Right hindlimb (tissue), 1 donor: ENCODE measurements at places on chromosomes 6 and 20.

DNA sequence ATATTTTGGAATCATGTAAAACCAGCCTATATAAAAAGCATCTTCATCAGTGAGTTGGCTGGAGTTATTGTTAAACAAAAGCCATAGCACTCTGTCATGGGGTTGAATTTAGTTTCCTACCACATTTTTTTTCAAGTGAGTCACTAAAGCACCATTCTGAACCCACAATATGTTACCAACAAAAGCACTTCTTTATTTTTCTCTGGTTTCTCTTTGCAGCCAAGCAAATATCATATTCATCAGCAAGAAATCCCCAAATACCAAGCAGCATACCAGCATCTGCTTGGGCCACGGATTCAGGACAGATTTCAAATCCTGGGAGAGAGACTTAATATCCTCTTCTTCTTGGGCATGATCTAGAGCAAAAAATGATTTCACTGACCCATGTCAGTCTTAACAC is 441.4 kb downstream of the BCKDHB start:
- no peak for DNase-seq

GRCh38 chr6:12957321-12958051 is 240.9 kb downstream of the PHACTR1 start:
- peak; percentile 78 for DNase-seq

DNA sequence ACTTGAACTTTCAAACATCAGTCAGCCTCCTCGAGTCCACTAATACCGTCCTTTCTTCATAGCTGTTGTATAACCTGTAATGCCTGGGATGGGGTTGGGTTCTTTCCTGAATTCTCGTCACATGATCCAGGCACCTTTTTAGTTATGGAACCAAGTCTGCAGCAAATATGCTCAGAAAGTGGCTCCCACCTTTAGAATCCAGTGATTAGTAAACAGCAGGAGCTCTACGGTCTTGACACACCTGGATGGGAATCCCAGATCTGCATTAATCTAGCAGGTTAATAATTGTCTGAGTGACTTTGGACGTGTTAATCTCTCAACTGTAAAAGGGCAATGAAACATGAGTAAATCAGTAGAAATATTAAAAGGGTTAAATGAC is 729 bp upstream of the ZHX3 start:
- DNase-seq = no peak

DNA sequence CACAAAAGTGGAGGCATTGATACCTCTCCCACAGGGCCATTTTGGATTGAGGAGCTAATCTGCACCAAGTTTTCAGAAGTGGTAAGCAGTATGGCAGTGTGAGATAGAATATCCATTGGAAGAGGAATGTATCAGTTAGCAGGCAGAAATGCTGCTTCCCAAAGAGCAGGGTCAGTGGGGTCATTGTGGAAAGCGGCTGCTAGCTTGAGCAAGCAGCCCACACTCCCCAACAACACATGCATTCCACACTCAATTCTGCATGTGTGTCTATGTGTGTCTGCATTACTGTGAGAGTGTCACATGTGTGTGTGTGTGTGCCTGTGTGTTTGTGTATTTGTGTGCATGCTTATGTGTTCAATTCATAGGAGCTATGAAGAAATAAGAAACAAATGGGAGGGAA is 190.9 kb upstream of the FOXA2 start:
- no peak for DNase-seq

DNA sequence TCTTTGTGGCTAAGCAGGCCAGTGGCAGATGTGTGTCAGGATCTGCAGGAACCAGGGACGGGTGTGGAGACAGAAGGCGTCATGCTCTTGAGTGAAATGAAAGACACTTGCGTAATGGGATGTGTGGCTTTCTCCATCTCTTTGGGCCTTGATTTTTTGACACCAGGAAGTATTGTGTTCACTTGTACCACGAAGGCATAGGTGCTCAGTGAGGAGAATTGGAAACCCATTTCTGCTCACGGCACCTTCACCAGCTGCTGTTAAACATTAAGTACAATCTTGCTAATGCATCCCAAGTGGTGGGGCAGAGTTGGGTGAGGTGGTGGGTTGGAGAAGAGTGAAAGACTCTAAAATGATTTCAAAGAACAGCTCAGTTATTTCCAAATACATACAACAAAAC is 30.0 kb downstream of the GJA10 start:
- DNase-seq = no peak

GRCh38 chr6:20722455-20722854 is 188.2 kb downstream of the CDKAL1 start:
- no peak for DNase-seq

GRCh38 chr20:59006864-59007664 is at the start of gene CTSZ:
Gene CTSZ, minus strand, starts transcription at chr20:59007254. Its CDS starts 126 bp downstream, at chr20:59007128.
- peak; percentile 68 for DNase-seq

- no peak for DNase-seq
Observed at GRCh38 chr20:60056407-60057122, 98.3 kb downstream of the CDH26 start.

DNA sequence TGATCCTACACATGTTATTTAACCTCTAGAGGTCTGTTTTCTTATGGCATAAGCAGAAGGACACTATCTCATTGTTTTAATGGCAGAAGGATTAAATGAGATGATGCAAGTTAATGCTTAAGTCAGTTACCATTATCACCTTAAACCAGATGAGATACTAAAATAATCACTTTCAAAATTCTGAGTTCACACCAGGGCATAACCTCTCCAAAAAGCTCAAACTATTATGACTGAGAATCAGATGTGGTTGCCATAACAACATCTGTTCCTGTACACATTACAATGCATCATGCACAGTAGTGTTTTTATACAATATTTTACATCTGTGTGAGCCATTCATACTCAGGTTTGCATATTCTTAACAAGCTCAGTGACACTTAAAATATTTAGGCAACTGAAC is 10.2 kb downstream of the ADNP start:
- DNase-seq = no peak

DNA sequence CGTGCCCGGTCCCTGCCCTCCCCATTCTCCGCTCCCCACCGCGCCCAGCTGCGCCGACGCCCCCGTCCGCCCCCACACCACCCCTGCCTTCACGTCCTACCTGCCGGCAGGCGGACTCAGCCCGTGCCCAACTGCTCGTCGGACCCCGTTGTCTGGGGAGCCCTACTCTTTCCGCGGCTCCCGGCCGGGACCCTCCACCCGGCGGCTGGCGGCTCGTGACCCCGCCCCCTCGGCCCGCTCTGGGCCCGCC is at the start of gene SERAC1:
Gene SERAC1, minus strand, starts transcription at position 223 of the 250 bp plus-strand sequence. CDS start 9,899 bp downstream, outside the sequence.
- DNase-seq = no peak

GRCh38 chr6:123127807-123128206 is 131.8 kb downstream of the CLVS2 start:
- DNase-seq = no peak

DNA sequence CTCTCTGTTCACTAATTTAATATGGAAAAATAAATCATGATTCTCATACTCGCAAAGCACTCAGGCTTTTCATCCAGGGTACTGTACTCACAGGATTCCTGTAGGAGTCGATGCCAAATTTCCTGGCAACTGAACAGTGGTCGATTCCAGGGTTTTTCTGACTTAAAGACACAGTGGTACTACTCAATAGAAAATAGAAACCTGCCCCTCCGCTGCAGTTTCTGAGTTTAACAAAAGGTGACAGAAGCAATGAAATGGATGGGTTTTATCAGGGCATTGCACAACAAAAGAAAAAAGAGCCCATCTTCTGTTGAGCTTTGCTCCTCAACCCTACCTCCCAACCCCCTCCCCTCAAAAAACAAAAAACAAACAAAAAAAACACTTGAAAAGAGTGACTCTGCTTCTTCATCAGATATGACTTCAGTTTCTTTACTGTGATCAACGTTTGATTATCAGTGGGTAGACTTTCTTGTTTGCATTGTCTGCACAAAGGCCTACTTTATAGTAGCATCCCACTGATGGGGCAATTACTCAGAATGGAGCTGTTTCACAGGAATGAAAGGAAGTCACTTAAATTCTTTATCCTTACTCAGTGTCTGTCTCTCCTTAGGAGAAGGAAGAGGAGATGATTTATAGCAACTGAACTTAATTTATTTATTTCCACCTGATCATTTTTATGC is 96.2 kb upstream of the FOXO3 start:
- peak; percentile 68 for DNase-seq

DNA sequence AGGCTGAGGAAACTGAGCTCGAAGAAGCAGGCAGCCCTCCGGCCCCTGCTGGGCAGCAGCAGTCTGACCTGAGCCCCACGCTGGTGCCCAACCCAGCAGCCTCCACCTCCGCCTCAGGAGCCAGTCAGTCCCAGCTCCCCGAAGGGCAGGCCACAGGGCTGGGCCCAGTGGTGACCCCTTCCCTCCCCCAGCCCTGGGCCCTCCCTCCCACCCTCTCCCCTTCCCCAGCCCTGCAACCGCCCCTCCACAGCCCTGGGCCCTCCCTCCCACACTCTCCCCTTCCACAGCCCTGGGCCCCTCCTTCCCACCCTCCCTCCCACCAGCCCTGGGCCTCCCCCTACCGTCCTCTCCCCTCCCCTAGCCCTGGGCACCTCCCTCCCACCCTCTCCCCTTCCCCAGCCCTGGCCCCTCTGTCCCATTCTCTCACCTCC is 115.0 kb downstream of the TAF4 start:
- DNase-seq = no peak

DNA sequence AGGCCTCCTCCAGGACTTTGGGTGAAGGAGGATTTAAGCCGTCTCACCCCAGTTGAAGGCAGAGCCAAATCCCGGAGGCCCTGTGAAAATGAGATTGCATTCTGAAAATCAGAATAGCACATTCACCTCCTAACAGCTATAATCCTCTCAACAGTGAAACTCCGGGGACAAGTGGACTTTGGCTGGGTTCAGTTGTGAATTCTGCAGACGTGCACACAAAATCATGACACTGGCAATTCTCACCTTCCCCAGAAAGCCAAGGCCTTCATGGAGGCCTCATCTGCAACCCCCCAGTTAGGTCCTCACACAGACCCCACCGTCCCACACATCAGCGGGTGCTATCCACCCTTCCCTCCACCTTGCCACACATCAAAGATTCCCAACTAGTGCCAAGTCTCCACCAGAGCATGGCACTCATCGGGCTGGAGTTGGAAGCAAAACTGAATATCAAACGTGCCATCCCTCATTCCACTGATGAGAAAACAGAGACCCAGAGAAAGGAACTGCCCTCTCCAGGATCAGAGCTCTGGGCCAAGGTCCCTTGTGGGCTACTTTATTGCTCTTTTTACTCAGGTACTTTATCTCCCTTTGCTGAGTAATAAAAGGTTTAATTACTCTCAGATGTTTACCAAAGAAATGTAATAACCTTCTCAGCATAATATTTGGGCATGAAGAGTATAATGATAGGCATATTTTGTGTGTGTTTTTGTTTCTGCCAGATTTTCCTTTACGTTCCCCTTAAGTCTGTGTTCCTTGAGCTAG is 4.8 kb upstream of the BTNL2 start:
- DNase-seq = no peak

DNA sequence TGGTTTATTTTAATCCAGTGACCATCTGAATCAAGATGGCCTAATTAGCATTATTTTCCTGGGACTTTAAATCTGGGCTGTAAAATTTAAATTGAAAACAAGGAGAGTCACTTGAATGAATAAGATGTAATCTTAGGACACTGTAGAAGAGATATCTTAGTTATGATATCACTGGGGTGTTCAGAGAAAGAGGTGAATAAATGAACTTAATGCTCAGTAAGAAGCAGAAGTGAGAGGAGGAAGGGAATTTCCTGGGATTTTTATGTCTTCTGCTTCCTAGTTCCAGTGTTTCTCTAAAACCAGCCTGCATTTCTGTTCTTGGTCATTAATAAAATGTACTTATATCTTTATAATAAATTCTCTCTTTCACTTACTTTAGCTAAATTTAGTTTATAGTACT is 136.8 kb upstream of the PTPRK start:
- no peak for DNase-seq

DNA sequence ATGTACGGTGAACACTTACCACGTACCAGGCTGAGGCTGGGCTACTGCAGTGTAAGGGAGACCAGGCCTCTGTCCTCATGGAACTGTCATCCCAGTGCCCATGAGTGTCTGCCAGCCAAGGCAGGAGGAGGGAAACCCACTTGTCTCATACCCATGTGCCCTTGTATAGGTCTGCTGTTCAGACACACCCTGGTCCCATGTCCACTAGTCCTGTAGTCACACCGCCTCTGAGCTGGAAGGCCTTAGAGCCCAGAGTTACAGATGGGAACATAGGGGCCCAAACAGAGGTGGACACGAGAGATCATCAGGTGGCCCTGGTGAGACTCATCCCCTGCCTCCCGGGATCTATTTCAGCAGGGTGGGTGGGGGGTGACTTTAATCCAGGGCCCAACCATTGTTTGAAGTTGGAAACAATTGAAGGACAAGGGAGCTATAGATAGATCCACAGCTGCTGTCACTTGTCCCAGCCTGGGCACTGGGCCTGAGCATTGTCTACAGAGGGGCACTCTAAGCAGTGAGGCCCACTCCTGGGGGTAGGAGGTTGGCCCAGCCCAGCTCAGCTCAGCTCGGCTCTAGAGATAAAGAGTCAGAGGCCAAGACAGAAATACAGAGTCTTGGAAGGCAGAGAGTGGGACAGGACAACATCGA is 14.6 kb downstream of the MYH7B start:
- DNase-seq = no peak
